Neural crest cell (in vitro differentiated cells): ENCODE measurements at places on chromosomes 6 and 20.

- DNase-seq: no peak
Measured at GRCh38 chr6:26206868-26207801, 119.9 kb downstream of the HFE start.

DNA sequence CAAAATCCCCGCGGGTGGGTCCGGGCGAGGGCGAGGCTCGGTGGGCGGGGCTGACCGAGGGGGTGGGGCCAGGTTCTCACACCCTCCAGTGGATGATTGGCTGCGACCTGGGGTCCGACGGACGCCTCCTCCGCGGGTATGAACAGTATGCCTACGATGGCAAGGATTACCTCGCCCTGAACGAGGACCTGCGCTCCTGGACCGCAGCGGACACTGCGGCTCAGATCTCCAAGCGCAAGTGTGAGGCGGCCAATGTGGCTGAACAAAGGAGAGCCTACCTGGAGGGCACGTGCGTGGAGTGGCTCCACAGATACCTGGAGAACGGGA is 809 bp downstream of the HLA-G start:
- no peak for DNase-seq

- DNase-seq: no peak
Measured at GRCh38 chr6:117232196-117232595, 33.2 kb upstream of the VGLL2 start.

- no peak for DNase-seq
Measured at GRCh38 chr6:339480-339879, 47.2 kb downstream of the DUSP22 start.

- no peak for DNase-seq
Measured at GRCh38 chr6:89836639-89837222, 7.1 kb downstream of the CASP8AP2 start.

DNA sequence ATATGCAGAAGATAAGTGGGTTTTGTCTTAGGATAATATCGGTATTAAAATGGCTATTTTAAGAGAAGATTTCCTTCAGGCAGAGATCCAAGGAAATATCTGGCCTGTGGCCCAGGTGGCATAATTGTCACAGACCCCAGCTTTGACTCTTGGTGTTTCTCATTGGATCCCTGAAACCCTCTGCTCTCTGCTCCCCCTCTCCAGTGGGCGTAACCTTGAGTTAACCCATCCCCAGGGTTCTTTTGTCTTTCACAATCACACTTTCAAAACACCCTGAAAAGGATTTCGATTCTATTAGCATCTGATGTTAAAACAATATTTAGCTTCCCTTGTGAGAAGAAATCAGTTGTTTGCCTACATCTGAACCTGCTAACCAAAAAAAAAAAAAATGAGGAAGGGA is 7.2 kb downstream of the SSTR4 start:
- DNase-seq: no peak

DNA sequence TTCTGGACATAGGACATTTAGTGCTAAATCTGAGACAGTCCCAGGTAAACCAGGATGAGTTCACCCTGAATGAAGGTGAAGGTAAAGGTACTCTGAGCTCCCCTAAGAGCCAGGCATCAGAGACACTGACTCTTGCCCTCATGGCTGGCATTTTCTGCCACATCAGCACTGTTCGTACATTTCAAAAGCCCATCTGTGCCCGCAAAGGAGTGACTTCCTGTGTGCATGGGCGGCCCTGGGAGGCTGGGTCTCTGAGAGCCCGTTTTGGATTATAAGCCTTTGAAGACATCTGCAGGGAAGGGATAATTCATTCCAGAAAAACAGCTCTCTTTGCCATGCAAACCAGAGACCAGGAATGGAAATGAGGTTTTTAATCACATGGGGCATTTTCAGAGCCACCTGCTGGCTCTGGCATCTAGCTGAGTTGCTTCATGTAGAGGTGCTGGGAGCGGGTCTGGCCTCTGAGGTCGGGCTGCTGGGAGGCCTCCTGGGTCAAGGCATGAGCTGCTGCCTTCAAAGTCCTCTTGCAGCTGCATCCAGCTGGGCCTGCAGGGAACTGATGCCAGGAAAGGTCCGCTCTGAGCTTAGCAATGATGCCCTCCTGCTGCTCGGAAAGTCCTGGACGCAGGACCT is 348.3 kb downstream of the DHX35 start:
- DNase-seq: no peak

- no peak for DNase-seq
Measured at GRCh38 chr6:89952686-89953085, 58.4 kb downstream of the GJA10 start.

- DNase-seq: no peak
Measured at GRCh38 chr6:154791556-154792317, 58.5 kb downstream of the SCAF8 start.

DNA sequence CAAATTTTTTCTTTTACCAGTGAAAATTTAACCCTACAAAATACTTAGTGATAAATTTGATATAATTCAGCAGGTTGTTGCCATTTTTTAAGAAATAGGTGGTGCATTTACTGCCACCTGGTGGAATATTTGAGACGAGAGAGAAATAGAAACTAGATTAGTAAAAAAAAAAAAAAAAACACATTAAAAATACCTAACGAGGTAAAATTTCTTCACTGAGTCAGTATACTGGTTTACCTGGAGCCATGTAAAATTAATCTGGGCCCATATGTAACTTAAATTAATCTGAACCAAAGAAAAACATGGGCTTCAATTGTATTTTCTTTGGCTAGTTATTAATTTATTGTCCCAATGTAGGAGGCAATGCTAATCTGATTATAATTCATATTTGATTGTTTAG is 520.8 kb downstream of the EPM2A start:
- no peak for DNase-seq

DNA sequence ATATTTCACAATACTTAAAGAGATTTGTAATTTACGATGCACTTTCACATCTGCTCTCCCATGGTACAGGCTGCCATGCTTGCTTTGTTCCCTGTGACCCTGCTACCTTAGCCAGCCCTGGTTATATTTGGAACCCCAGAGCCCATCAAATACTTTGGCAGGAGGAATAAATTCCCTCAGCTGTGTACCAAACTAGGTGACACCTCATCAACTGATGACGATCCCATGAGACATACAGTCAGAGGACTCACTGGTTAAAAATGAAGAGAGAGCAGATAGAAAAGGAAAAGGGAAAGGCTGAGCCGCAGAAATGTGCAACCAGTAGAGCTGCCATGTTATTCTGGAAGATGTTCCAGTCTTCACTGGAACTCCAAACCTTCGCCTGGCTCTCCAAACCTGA is 120.0 kb downstream of the SIM1 start:
- DNase-seq: no peak
